Stimulated activated CD8-positive, alpha-beta memory T cell treated with anti-CD3 and anti-CD28 coated beads, Interleukin-2, amount 100 ng/mL, for 1 hour (primary cell): ENCODE measurements at places on chromosomes 7 and 10.
A peak's percentile ranks its signal among the peaks of the same experiment; 100 is the strongest.

- no peak for DNase-seq
These were observed 164.6 kb upstream of the GRM3 start for GRCh38 chr7:86479144-86479543.

- DNase-seq, result no peak
These were observed 144.4 kb downstream of the PCDH15 start for GRCh38 chr10:54656643-54657042.

DNA sequence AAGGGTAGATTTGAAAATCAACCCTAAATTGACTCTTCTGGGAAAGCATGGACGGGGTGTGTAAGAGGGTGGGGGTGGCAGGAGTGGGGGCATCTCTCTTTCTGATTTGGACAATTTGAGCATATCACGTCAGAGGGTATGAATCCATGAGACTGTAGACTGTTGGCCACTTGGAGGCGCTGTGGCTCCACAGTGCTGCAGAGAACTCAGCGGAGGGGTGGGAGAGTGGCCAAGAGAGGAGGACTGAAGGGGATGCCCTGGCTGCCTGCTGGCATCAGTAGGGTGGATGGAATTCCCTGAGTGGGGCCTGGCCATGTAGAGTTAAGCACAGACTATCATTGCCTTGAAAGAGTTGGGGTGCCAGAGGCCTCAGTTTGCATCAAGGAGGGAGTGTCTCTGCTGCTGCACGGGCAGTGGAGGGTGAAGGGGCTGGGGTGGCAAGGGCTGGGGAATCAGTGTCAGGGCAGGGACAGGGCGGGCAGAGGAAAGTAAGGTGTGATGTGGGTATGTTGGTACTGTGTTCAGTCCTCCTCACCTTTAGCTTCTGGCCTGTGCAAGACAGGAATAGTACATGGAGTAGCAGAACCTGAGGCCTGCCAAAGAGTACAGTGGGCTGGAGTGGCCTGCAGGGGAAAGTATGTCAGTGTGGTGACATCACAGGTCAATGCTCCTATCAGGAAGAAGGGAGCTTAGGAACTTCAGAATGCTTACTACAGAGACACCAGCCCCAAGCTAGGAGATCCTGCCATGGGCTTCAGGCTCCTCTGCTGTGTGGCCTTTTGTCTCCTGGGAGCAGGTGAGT lies 133.5 kb upstream of the PRSS58 start:
- peak; percentile 7 for DNase-seq

- DNase-seq, result no peak
These were observed 97.9 kb upstream of the STEAP1B start for GRCh38 chr7:22597844-22598243.

GRCh38 chr7:92612501-92612900 lies 22.3 kb upstream of the FAM133B start:
- no peak for DNase-seq

- no peak for DNase-seq
These were observed 94.1 kb downstream of the FZD1 start for GRCh38 chr7:91358303-91358702.

- no peak for DNase-seq
These were observed 413.5 kb upstream of the SEMA3D start for GRCh38 chr7:85600395-85600794.

GRCh38 chr10:31087011-31087410 lies 55.3 kb upstream of the ZNF438 start:
- DNase-seq, result no peak

DNA sequence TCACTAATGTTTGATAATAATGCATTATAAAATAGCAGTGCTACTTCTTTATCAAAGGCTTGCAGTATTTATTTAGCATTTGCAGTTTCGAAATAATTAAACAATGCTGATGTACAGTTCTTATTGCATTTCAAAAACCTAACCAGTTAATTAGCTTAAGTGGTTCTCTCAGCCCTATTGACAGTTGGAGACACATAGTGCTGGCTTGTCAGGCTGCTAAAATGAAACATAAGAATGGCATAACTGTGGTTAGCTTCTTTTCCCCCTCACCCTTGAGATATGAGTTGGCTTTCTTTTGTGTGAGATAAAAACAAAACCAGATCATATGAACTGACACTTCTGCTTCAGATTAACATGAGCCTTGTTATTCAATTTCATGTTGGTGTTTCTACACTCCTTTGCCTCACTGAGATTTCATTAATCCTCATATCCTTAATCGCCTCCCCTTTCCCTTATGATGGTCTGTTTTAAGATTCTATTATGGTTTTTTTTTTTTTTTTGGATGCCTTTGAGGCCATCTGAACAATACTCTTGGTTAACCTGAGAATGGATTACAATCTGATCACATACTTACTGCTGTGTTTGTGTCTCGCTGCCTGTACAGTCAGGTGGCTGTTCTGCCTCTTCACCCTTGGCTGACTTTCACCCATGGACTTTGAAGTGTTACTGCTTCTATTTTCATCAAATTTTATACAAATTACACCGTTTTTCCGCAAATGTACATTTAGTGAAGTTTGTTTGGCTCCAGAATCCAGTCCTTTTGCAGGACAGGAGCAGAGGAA lies 108.0 kb downstream of the SDK1 start:
- DNase-seq, result no peak

DNA sequence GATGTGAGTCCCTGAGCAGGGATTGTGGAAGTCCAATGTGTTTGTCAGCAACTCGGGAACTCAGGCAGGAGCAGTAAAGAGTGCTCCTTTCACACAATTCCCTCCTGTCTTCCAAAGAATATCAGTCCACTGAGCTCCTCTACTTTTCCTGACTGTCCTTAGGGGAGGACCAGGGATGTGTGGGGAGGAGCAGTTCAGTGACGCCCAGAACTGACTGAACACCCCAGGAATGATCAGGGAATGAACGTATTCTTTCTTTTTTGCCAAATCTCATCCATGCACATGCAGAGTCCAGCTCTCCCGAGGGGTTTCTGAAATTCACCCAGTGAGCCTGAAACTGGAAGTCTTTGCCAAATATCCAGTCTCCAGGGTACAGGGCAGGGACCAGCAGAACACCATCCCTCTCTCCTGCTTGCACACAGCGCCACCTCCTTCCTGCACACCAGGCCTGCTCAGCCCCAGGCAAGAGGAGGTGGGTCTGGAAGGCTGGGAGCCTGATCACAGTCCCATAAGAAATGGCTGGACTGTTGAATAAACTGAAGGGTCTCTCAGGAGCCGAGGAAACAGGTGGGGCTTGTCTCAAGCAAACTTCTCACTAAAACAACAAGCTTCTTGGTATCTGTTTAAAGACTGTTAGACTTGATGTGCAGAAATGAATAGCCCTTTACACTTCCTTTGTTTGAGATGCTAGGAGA lies 294.7 kb downstream of the C7orf25 start:
- no peak for DNase-seq

DNA sequence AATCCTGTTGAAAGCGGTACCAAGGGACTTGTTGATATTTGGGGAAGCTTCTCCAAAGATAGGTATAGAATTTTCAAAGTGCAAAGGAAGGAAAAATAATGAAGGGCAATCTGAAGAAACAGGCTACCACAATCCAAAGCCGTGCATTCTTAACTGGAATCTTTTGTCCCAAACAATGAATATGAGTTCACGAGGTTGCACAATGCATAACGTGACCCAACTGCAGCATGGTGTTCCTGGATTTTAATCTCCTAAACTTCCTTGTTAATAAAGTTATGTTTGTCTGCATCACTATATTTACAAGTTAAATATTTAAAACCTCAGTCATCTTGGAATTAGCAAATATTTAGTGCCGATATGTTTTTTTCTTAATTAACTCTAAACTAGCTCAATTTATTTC lies 203.7 kb downstream of the WDR11 start:
- DNase-seq, result no peak

- no peak for DNase-seq
These were observed 38.5 kb upstream of the PDLIM1 start for GRCh38 chr10:95329296-95329695.

DNA sequence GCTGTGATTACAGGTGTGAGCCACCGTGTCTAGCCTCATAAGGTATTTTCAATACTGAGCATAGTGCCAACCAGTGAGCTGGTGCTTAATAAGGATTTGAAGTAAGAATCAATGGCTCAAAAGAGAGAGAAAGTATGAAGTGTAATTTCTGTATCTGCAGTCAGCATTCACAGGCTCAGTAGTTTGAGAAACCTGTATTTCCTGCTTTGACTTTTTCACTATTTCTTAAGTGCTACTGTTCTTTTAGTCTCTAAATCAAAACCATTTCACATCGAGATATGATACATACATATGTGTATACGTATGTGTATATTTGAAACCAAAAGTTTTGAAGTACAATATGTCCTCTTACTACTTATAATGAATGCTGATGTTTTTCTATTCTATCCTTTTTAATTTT lies 189.9 kb downstream of the PPP1R9A start:
- no peak for DNase-seq

GRCh38 chr10:47063858-47064257 lies 152.6 kb downstream of the PTPN20 start:
- no peak for DNase-seq

DNA sequence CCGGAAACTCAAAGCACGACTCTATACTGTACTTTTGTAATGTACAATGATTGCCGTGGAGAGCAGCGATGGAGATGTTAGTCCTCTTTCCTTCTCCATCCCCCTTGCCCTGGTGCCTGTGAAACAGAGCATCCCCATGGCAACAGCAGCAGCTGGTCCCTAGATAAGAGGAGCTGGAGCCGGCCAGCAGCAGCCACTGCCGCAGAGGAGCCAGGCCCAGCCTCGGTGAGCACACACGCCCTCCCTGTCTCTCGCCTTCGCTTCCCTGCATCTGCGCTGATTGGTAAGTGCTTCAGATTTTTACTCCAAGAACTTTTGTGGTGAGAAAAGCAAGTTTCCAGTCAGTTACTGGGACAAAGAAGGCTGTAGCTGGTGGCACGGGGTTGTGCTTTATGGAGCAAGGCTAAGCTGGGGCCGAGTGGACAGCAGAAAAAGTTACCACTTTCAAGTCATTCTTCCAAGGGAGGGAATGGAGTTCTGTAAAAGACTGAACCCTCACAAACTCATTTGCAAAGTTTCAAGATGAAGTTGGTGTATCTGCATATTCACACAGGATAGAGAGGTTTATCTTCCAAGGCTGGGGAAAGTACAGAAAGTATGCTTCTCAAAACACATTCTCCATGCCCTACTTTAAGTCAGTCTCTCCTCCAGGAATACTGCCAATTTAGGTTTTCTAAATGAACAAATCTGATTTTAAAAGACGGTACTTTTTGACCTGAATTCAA lies at the start of gene PPP1R17:
PPP1R17 (plus strand) TSS at position 192 of the 725 bp plus-strand sequence. CDS start 5,227 bp downstream, outside the sequence.
- no peak for DNase-seq

GRCh38 chr7:57354679-57355338 lies 95.2 kb upstream of the ZNF716 start:
- no peak for DNase-seq

DNA sequence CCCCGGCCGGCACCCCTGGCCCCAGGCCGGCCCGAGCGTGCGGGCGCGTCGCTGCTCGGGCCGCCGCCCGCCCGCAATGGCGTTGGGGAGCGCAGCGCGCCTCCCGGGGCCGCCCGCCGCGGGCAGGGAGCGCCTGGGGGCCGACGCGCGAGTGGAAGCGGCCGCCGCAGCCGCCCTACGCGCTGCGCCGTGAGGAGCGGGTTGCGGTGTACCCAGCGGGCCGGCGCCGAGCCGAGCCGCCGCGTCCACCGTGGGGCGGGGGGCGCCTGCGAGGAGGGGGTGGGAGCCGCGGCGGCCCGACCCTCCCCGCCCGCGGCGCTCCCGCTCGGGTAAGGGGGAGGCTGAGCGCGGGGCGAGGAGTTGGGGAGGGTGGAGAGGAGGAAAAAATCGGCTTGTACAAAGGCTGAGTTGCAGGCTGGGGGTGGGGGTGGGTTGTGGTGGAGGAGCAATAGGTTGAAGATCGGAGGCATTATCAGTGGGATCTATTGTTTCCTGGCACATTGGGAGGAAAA lies 473 bp downstream of the PPP1R9A start:
- DNase-seq, result no peak

GRCh38 chr10:125016611-125017202 lies 74.8 kb downstream of the ZRANB1 start:
- no peak for DNase-seq

GRCh38 chr10:132111121-132111731 lies 45.5 kb downstream of the JAKMIP3 start:
- no peak for DNase-seq

DNA sequence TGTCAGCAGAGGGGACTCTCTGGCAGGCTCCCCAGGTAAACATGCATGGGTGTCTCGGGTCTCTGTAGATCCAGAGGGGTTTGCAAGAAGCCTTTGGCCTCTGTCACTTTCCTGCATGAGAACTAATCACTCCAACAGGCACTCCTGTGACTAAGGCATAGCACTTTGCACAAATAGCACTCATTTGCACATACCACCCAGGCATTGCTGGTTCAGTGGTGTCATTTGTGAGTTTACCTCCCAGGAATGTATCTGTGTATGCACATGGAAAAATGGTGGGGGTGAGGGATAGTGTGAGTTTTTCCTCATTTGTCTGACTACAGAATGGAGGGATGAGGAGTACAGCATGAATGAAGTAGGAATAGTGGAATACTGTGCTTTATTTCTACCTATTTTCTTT lies 39.5 kb downstream of the CNNM1 start:
- no peak for DNase-seq

DNA sequence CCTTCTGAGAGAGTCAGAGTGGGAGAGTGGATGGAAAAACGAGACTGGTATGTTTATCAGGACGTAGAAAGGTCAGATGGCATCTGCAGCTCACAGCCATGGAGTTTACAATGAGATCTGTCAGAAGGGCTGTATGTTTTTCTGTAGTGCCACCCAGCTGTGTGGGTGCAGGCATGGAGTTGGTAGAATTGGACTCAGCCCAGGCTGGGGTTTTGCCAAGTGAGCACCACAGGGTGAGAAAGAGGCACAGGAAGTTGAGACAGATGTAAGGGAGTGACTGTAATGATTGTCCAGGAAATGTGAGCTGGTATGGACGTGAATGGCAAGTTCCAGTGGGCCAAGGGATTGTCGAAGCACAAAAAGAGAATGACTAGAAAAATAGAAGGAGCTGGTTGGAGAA lies 9.1 kb upstream of the ZYX start:
- DNase-seq, result no peak

GRCh38 chr7:87506246-87507180 lies 31.0 kb upstream of the ABCB4 start:
- no peak for DNase-seq

DNA sequence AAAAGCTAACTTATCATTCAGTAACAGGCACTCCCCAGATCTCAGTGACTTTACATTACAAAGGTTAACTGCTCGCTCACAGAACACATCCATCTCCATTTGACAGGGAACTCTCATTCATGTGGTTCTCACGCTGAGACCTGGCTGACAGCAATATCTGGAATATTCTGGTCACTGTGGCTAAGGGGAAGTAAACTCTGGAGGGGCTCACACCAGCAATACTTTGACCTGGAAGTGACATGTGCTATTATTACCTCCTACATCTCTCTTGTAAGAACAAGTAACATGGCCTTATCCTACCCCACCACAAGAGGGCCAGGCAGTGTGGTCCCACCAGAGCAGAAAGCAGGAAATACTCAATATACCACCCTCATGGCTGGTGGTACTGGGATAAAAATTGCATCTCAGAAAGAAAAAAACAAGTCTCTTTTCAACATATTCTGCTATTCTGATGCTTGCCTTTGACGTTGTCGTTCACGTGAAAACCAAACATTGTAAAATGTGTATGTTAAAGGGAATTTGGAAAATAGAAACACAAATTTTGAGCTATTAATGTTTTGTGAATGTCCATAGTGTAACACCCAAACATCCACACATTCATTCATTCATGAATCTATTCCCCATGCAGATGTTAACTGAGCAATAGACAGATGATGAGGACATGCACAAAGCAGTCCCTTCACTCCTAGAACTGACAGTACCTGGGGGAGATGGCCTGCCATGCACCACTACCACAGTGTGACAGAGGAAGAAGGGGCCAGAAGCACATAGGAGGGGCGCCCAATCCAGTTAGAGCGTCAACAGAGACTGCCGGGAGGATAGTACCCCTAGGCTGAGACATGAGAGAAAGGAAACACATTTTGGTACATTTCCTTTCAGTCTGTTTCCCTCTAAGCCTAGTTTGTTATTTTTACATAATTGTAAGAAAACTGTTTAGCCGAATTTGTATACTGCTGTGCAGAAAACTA lies 166.0 kb upstream of the SP4 start:
- DNase-seq, result peak; percentile 8
